ENCODE measurements at places on chromosomes 5 and 9.

DNA sequence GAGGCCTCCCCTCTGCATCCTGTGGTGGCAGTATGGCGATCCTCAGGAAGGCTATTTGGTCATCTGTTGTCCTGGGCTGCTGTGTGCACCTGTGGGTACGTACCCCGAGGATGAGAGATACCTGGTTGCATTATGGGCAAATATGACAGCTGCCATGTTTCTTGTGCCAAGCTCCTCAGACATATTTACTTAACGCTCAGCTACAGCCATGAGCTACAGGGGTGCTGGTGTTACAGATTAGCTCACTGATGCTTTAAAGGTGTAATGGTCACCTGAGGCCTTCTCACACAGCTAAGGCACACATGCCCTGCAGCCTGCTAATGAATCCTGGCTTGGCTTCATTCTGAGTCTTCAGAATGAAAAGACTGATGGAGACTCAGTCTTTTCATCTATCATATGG lies 12.0 kb downstream of the NDST1 start:
- no peak for DNase-seq

DNA sequence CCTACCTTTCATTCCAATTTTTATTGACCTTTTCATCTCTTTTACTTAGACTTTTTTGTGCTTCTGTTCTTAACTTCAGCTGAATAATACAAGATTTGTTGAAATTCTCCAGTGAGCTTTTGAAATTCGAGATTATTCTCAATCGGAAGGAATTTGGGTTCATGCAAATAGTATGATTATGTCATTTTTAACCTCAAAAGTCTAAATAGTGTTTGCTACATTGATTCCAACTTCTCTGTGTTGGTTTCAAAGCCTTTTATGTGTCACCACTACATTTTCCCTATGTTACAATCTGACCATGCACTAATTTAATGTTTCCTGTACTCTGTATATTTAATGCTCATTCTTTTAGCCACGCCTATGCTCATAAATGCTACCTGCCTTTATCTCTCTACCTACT lies 44.1 kb downstream of the VPS13A start:
- DNase-seq, result no peak

GRCh38 chr9:109972026-109972882 lies 192.3 kb downstream of the PALM2AKAP2 start:
- no peak for DNase-seq

- no peak for DNase-seq
Measured at GRCh38 chr9:75117564-75117963, 29.2 kb downstream of the OSTF1 start.

- no peak for DNase-seq
Measured at GRCh38 chr5:109863752-109864151, 174.0 kb downstream of the MAN2A1 start.

DNA sequence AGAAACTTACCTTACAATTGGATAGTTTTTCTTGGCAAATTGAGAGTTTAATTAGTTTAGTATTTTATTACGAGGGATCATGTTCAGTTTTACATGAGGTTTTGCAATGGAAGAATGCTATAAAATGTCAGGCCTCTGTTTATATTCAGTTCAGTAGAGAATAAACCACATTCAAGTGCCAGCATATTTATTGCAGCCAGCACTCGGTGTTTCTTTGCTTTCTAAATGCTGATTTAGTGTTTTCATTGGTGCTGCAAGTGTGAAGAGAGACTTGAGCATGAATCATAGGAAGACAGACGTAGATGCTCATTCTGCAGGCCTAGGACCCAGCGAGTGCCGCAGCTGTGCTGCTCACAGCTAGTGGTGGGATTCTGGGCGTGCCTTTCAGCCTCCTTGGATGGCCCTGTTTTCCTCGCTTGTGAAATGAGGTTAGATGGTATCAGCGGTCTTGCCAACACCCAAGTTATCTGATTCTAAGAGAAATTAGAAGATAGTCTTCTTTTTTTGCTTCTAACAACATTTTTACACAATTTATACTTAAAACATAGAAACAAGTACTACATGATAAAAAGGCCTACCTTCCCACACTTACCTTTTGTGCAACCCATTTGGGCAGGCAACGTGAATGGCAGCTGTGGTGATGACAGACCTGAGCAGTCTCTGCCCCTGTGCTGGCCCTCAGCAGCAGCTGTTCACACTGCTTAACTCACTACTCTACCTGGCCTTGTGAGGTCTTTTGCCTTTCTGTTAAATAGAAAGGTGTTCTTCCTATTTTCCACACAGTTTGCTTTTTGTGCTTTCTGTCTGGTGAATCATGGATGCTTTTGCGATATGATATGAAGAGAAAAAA lies 26.8 kb upstream of the TNFAIP8 start:
- no peak for DNase-seq

- DNase-seq, result no peak
Measured at GRCh38 chr9:137590123-137590468, 216 bp downstream of the ZMYND19 start.

DNA sequence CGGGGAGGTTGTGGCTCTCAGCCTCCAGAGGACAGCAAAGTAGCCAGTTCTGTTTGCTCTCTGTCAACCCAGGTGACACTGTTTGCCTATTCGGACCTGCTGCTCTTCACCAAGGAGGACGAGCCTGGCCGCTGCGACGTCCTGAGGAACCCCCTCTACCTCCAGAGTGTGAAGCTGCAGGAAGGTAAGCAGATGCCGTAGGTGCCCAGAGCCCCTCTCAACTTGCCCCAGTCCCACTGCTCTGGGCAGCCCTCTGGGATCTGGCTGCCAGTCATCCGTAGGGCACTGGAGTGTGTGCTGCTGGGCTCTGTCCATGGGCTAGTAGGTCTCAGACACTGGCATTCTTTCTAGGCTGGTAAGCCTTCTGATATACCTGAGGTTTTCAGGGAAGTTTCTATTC lies 59.3 kb downstream of the RGS3 start:
- no peak for DNase-seq

- no peak for DNase-seq
Measured at GRCh38 chr9:83140061-83140460, 77.1 kb upstream of the RASEF start.

- no peak for DNase-seq
Measured at GRCh38 chr9:127662617-127663016, 44.2 kb upstream of the CFAP157 start.
